Stimulated activated CD4-positive, alpha-beta T cell treated with anti-CD3 and anti-CD28 coated beads, Interleukin-2, amount 100 ng/mL, for 4 hours (primary cell): ENCODE measurements at places on chromosomes 13 and 19.
A peak's percentile ranks its signal among the peaks of the same experiment; 100 is the strongest.

- DNase-seq, result no peak
Observed at GRCh38 chr19:58400316-58400915, 5.0 kb downstream of the RNF225 start.

DNA sequence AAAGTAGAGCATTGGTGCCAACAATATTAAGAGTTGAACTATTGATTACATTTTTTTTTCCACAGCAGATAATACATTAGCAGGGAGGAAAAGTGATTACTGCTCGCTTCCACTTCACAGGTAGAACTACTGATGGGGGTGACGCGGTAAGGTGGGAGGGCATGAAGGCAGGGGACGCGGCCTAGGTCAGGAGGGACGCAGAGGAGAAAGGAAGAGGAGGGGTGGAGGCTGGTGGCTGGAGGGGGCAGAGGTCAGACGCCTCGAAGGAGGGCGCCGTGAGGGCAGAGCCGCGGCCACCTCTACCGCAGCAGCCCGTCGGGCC, 287 bp upstream of the B3GLCT start:
- no peak for DNase-seq

DNA sequence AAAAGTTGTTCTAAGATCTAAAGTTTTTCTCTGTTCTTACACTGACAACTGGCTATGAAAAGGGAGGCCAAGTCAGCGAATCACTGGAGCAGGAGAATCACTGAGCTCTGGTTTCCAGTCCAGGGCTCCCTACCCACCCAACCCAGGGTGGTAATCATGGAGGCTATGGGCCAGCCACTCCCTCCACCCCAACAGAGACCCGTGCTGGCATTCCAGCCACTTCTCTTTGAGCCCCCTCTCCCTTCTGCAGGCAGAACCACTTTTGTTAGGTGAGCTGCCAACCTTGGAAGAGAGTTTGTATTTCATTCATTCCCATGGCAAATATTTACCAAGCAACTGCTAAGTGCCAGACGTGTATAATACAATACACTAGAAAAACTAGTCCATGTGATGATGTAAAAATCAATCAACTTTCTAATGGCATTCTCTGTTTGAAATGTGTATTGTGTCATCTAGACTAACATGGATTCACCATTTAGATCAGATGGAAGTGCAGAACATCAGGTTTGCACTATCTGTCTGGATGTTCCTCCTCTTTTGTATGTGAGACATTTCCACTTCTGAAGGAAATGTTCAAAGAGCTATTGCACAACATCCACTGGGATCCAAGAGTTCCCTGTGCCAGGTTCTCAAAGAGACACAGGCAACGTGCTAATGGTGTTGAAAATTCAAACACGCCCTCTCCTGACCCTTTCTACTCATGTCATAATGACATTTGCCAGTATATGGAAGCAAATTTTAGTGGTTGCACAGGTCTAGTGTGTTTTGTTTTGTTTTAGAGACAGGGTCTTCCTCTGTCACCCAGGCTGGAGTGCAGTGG, 5.3 kb downstream of the MLNR start:
- no peak for DNase-seq

- no peak for DNase-seq
Observed at GRCh38 chr13:33582121-33582520, 235.8 kb upstream of the RFC3 start.

- DNase-seq, result peak; percentile 30
Observed at GRCh38 chr13:40490086-40490758, 176.2 kb downstream of the FOXO1 start.

GRCh38 chr19:47309038-47309437, 623 bp upstream of the C5AR1 start:
- DNase-seq, result no peak

- no peak for DNase-seq
Observed at GRCh38 chr13:75978818-75979217, 342.7 kb downstream of the LMO7 start.

DNA sequence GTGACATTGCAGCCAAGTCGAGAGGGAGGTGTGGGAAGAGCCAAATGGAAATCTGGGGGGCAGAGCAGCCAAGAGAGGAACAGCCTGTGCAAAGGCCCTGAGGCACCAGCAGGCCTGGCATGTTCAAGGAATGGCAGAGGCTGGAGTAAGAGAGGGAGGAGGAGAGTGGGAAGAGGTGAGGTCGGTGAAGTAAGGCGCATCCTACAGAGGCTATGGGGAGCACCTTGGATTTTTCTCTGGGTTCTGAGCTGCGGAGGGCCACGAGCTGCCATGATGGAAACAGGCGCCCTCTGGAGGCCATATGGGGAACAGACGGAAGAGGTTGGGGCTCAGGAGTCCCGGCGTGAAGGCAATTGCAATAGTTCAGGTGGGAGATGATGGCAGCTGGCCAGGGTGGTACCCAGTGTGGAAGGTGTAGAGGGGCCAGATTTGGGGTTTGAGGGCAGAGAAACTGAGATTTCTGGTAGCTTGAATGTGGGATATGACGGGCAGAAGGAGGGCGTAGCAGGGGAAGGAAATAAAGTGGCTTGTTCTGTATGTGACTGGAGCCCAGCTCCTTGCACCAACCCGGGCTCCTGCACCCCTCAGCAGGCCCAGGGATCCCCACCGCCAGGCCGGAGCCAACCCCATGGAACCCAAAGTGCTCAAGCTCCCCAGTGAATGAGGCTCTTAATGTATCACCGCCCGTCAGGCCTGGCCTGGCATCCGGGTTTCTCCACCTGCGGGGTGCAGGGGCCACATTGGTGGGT, 20.5 kb upstream of the STRN4 start:
- DNase-seq, result peak; percentile 46

GRCh38 chr19:35288906-35289305, 3.1 kb upstream of the MAG start:
- no peak for DNase-seq

- no peak for DNase-seq
Observed at GRCh38 chr19:19480688-19481087, 34.7 kb downstream of the TSSK6 start.

GRCh38 chr13:61144834-61145593, 270.6 kb downstream of the PCDH20 start:
- no peak for DNase-seq

DNA sequence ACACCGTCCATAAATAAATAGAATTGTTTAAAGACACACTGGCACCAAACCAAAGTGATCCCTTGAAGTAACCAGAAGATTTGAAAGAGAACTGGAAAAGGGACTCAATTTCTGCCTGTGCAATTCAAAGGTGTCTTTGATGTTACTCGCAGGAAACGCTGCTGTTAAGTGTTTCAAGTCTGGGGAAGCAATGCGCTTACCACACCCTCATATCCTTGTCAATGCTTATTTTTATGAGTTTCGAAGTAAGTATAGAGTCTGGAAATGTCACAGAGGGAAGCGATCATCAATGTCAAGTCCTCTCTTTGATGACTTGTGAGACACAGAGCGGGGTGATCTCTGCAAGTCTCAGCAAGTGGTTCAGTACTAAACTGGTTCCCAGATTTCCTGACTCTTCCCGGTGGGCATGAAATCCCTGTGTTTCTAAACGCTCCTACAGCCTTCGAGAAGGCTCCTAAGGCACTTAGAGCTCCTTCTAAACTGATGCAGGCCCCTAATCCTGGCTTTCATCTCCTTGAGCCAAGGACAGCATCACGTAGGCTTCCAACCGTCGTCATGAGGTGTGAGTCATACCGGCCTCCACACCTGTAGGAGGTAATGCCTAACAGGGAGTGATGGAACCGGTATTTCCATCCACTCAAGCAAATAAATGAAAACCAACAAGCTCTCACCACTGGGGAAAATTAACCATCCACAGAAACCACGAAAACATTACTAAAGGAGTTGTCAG, 22.8 kb downstream of the SYDE1 start:
- peak; percentile 60 for DNase-seq

- no peak for DNase-seq
Observed at GRCh38 chr13:85254641-85255040, 544.6 kb downstream of the SLITRK6 start.

GRCh38 chr13:20090349-20090748, 70.5 kb downstream of the GJA3 start:
- DNase-seq, result no peak

DNA sequence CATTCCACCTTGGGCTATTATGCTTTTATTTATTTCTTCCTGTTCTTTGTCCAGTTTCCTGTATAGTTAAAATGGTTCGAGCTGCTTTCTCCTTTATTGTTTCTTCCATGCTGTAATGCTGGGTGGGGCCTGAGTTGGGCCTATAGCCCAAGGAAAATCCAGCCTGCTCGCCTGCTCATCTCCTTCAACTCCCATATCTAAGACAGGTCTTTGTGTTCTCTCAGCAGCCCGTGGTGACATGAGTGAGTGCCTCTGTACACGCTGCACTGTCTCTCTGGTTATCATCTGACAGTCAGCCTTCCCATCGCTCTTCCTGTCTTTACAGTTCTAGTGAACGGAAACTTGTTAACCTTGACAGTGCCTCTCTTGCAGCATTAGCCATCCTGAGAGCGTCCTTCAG, 221.9 kb upstream of the SLC10A2 start:
- no peak for DNase-seq

GRCh38 chr13:99412856-99413255, 88.4 kb upstream of the TM9SF2 start:
- no peak for DNase-seq

DNA sequence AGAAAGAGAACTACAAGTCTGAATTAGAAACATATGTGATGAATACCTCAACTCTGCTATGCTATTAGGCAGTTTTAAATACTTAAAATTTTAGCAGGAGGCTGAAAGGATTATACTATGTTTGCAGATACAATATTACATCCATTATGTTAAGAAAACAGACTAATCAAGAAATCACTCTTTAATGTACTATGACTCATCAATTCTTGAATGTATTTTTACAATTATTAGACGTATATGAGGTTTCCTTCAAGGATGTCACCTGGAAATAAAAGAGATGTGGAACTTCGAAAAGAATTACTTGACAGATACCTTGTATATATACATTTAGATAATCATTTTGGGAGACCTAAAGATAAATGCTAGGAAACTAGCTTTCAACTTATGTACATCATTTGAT, 835.6 kb upstream of the MIR17HG start:
- DNase-seq, result no peak

GRCh38 chr19:8151767-8152035, 2.3 kb upstream of the FBN3 start:
- DNase-seq, result no peak

DNA sequence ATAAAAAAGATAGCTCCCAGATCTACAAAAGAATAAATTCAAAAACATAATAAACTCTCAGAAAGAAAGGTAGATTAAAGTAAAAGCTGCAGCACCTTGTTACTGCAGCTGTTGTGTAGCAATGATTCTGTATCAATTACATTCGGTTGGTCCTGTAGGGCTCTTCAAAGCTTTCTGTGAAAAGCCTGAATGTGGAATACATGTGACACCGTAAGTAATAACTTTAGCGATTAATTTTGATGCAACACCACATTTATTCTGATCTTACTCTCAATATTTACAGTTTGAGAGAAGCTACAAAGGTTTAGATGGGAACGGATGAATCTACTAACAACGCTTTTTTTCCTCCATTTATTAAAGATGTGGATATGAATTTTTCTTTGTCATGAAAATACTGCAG, 279.2 kb downstream of the DACH1 start:
- no peak for DNase-seq

DNA sequence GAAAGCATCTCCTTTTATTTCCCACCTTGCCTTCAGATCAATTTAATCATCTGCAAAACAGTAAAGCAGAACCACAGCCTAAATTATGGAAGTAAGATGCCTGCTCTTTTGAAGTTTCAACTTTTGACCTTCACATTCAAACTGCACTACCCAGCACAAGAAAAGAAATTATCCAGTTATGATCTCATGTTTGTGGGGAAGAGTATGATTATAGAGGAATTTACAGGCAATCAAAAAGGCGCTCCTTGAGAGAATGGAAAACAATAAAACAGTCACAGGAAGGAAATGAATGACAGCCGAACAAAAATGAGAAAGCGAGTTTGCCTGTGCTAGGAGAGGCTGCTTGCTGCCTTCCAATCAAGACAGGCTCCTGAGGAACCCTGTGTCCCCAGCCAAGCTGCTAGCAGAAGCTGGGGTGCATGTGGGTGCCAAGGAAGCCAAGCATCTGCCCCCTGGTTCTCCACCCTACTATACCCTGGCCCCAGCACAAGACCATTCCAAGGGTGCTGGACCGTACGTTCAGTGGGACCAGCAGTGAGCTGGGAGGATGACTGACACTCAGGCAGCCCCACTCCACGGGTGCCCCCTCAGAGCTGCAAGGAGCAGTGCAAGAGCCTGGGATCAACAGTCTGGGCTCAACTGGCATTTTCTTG, 47.8 kb downstream of the PEPD start:
- DNase-seq, result no peak

DNA sequence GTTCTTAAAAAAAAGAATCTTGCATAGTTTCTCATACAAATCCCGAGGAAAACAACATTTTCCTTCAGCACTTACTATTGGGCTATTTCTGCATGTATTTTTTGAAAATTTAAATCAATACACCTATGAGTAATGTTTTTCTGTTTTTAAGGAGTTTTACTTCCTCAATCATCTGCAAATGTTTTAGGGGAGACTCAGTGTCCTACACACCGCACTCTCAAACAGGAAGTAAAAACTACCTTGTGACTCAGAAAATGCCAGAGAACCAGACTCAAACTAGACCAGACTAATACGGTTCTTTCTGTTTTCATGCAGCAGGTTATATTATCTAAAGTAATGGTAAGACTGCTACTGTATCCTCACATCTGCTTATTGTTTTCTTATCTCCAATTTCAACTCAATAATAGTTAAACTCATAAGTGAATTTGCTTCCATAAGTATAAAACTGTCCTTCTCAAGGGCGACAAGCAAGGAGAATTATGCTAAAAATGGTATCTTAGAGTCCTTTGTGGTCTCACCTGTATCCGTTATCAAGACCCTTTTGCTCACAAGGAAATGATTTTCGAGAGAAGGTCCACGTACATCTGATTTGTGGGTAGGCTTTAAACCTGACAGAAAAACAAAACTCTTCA, 52.5 kb downstream of the FLT3 start:
- no peak for DNase-seq

- DNase-seq, result no peak
Observed at GRCh38 chr13:49346460-49346859, 97.4 kb downstream of the CAB39L start.

DNA sequence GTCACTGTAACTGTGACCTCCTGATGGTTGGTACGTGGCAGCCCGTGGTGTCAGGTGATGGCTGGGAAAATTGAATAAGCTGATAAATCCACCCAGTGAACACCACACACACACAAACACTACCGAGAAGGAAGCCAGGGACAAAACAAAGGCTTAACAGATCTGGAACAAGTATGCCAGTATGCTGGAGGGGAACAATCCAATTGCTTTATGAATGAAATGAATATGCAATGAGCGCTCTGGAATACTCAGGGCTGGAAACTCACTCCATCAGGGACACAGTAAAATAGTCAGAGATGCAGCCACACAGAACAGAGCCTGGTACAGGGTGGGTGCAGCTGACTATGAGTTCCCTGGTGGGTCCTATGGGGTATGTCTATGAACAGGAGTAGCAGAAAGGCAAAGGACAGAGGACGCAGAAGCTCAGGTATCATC, 16.7 kb downstream of the TMTC4 start:
- no peak for DNase-seq
